ENCODE measurements at places on chromosomes 7 and 10.
A peak's percentile ranks its signal among the peaks of the same experiment; 100 is the strongest.

DNA sequence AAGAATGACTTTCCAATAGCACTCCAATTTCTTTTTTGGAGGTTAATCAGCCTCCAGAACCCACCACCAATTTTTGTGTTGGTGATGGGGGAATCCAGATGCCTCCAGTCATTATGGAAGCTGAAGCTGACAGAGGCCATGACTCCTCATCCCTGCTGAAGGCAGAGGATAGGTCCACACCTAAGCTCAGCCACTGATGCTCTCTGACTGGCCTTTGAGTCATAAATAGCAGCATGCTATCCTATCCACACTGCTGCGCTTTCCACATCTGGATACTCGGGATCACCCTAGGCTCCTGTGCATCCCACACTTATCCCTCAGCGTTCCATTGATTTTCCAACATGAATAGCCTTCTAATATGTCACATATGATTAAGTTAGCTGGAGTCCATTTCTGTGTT, 124.2 kb downstream of the TES start:
- no peak for DNase-seq

GRCh38 chr10:73867126-73867807, 7.1 kb downstream of the CAMK2G start:
- DNase-seq = no peak

DNA sequence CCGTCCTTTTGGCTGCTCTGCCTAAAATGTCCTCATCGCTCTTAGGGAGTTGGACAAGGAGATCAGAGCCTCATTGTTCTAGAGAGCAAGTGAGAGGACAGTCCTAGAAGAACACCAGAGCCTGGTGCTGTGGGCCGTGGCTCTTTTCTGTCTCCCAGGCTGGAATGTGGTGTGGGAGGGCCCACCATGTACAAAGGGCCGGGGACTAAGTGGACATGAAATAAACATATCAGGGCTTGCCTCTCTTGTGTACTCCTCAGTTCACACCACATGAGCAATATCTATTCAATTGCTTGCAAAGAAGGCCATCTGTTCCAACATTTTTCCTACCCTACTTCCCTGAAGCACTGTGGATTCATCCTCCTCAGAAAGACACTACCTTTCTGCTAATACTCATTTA, 510.4 kb downstream of the SUGCT start:
- DNase-seq = no peak

- no peak for DNase-seq
These were observed 75.7 kb downstream of the RNLS start for GRCh38 chr10:88507404-88507803.

- no peak for DNase-seq
These were observed 145.2 kb downstream of the PKD1L1 start for GRCh38 chr7:47803025-47803424.

DNA sequence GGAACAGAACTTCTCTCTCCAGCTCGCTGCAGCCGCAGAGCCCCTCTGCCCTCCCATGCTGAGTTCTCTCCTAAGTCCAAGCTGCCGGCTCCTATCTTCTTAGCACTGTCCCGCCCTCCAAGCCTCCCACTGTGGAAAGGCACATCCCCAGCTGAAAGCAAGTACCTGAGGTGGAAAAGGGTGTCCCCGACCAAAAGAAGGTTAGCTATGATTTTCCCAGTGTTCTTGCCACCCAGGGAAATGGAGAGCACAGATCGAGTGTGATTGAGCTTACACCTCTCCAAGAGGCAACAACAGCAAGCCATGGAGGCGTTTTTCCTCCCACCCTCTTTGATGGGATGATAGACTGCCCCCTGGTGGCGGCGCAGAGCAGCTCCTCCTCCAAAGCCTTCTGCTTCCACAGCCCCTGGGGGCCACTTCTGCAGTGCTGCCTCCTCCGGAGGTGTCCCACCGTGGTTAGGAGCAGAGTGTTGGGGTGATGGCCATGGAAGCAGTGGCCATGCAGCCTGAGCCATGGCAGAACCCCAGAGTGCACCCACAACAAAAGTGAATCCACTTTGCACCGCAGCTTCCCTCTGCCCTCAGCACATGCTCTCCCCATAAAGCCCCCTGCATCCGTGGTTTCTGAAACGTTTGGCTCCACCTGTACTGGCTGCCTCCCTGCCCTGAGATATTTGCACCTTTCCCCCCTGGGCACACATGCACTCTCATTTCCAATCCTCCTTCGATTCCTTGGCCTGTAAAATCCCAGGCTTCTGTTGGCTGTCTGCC, 143.1 kb upstream of the STK17A start:
- DNase-seq = peak; percentile 9

DNA sequence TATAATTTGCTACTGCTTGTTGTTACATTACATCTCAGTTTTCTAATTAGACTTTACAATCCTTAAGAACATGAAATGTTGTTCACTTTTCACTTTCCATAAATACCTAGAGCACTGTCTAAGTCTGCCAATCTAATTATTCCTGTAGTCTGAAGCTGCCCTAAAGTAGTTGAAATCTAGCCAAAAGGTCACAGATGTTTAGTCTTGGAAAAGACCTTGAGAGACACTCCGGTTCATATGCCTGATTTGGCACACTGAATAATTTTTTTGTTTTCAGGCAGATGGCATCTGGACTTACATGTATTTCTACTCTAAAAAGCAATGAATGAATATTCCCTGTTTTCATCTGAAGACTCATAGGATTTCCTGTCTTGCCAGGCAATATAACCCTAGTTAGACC, 359.1 kb downstream of the ANKRD7 start:
- DNase-seq = no peak

- no peak for DNase-seq
These were observed 49.0 kb upstream of the EN2 start for GRCh38 chr7:155408651-155409586.

DNA sequence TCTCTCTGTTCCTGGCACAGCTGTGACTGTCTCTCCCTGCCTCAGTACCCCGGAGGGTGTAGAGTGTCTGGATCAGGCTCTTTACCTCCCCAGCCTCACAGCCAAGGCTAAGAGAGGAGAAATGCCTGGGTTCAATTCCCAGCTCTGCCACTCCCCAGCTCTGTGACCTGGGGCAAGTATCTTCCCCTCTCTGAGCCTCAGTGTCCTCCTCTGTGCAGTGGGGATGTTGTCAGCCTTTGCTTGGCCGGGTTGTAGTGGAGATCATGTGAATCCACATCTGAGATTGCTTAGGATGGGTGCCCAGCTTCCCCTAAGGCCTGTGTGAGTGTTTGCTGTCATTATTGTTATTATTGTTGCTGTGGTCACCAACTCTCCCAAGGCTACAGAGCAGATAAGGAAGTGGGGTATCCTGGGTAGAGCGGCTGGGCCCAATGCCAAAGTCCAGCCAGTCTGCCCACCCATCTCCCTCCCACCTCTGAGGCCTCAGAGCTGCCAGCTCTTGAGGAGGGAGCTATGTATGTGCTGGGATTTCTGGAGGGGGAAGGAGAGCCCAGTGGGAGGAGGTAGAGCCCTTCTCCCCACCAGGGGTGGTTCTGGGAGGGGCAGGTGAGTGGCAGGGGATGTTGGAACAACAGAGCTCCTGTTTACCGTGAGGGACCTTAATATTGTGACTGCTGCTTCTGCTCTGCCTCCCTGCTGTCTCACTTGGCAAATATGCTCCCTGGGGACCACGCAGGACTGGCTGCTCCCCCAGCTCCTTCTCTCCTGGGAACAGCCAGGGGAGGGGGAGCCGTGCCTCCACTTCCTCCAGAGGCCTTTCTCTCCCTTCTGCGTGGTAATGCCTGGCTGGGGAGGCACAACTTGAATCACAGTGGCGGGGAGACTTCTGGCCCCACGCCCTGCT, 170.5 kb downstream of the RPS24 start:
- no peak for DNase-seq

DNA sequence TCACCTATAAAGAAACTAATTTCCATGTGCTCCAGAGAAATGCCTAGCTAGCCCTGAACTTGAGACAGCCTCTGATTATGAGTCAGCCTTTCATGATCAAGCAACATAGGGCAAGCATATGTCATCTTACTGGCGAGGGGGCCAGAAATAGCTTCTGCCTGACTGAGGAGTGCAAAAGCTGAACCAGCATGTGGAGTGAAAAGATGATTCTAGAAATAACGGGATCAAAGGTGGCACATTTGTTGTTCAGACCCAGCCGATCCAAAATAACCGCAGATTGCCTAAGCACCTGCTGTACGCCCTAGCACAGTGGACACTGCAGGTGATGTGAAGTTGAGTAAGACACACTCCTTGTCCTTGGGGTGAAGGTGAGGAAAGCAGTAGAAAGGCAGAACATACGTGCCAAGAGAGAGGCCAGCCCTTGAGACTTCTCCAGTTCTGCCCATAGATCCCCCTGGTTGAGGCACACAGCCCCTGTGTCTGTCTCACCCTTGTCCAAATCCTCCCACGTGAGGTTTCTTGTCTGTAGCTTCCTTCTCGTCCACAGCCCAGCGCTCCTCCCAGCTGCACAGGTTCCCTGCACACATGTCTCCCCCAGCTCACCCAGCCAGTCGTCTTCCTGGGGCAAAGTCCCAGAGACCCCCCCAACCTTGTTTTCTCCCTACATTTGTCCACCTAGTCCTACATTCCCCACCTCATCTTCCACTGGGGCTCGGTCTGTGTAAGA, 2.8 kb upstream of the BCL7B start:
- DNase-seq = no peak

DNA sequence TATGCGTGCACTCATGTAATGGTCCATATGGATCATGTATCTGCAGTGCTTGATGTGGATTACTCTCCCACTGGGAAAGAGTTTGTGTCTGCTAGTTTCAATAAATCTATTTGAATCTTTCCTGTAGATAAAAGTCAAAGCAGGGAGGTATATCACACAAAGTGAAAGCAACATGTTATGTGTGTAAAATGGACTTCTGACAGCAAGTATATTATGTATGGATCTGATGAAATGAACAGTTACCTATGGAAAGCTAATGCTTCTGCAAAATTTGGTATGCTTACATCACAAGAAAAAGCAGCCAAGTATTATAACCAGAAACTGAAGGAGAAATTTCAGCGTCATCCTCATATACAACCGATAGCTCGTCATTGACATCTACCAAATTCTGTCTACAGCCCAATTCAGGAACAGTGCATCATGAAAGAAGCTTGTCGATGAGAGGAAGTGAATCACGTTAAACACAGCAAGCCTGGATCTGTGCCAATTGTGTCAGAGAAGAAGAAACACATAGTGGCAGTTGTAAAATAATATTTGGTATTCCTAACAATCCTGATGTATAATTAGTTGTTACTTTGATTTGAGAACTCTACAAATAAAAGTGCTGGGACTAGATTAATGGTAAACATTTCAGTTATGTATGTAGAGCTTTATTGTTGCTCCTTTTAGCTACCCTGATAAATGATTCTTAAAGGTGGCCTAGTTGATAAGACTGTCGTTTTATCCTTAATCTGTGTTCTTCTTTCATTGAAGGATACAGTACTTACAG, 14.2 kb upstream of the SYPL1 start:
- DNase-seq = no peak

DNA sequence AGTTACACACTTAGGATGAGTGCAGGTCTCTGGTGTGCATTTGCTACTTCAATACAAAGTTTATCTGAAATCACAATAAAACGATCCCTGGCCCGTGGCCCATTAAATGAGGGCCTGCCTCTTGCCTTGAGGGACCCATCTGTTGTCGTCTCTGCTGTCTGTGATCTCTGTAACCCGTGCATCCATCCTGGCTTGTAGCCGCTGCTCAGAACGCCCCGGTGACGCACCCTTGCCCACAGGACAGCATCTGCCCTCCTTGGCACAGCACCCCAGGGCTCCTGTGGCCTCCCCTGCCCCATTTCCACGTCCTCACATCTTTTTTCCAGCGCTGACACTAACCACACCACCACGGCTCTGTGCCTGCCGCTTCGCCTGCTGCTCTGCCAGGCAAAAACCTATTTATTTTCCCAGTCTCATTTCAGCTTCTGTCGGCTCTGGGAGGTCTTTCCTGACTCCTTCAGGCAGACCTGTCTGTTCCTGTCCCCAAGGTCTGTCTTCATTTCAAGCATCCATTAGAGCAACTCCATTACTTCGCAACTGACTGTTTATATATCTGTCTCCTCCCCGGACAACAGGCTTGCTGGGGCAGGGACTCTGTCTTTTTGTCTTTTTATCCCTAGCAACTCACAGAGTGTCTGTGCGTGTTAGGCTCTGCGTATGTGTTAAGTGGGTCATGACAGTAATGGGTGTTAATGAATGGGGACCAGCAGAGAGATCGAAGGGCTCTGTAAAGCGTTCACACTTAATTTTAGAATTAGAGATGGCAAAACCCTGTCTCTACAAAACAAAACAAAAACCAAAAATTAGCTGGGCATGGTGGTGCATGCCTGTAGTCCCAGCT, 16.4 kb downstream of the CARD11 start:
- no peak for DNase-seq

- DNase-seq = no peak
These were observed 1.5 kb upstream of the PARD3 start for GRCh38 chr10:34816501-34817002.

DNA sequence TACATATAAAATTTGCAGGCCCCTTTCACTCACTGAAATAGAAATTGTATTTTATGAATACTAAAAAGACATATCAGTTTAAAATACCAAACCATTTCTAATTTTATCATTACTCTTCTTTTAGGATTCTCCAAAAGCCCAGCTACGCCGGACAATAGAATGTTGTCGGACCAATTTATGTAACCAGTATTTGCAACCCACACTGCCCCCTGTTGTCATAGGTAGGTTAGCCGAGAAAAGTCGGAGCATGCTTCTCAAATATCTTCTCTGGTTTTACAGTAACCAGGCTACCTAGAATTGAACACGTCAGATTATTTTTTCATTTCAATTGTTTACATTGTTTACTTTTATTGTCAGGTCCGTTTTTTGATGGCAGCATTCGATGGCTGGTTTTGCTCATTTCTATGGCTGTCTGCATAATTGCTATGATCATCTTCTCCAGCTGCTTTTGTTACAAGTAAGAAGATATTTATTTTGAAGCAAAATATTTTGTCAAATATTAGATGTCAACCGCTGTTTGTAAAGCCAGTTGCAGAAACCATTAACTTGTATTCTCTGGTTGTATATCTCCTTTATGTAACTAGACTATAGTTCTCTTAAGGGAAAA, 57.6 kb downstream of the MMRN2 start:
- no peak for DNase-seq

DNA sequence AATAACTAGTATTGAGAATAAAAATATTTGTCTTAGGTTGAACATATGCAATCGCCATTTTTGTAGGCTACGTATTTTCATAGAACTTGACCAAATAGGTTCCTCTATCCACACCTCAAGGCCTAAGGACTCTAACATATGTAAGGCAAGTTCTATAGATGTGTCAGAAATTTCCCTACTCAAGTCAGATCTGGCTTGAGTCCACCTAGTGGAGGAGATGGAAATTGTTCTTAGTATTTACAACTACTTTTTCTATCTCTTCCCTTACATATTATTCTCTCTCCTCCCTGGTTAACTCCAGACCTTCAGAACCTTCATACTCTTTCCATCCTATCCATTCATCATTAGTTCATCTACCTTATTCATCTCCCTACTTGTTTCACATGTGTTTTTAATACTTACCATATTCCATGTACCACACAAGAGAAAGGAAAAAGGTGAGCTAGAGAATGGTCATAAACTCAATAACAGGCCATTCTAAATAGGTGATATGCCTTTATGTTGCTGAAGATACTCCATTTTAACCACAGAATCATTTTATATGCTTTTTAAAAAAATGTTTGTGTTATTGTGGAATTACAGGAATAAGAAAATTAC, 174.5 kb upstream of the HDAC9 start:
- DNase-seq = no peak

Data from stimulated activated CD8-positive, alpha-beta memory T cell treated with anti-CD3 and anti-CD28 coated beads, Interleukin-2, amount 100 ng/mL, for 1 hour (primary cell).